ENCODE measurements at places on chromosomes 5 and 9. TPM values are rescaled to one million over a fixed set of nuclear protein-coding genes. Genes with fewer than 3 reads are reported as not detected.

DNA sequence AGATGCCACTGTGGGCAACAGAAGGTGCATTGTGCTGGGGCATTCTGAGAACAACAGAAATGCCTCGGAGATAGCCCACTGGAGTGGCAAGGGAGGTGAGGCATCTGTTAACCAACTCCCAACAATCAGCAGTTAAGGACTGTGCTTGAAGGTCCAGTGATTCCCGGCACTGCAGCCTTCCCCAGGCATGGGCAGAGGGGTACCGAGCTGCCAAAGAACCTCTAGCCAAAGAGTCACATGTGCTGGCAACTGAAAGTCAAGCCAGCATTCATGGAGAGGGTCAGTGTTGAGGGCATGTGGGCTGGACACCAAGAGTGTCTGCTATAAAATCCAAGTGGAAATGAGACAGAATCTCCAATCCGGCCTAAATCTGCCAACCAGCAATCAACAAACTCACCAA is 149.6 kb downstream of the ASTN2 start:
- no peak for DNase-seq

- DNase-seq, result no peak
Observed at GRCh38 chr9:91040371-91041215, 239.0 kb downstream of the SYK start.

DNA sequence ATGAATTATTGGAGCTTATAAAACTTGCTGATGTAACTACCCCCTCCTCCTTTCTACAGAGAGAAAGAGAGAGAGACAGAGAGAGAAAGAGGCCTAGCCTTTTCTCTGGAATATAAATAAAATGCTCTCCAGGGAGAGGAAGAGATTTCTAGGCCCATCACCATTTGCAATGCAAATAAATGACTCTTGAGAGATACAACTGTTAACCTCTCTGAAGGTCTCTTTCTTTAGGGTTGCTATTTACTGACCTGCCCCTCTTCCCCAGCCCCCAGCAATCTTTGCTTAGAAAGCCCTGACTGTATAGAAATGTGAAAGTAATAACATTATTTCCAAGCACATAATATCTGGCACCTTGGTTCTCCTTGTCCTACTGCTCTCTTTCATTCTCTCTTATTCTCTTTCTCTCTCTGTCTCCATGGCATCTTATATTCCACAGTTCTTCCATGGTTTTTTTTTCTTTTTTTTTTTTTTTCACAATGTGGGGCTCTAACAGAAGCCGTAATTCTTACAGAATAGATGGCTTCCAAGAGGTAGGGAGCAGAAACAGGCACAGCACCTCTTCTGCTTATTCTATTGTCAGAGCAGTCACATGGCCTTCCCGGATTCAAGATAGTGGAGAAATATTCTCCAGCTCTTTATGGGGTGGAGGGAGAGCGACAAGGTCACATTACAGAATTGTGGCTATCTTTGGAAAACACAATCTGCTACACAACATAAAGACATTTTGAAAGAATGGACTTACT is 1087.9 kb upstream of the NUDT12 start:
- DNase-seq, result no peak

- DNase-seq, result no peak
Observed at GRCh38 chr5:139984816-139985215, 58.3 kb downstream of the NRG2 start.

GRCh38 chr5:179313849-179314521 is 31.3 kb downstream of the ADAMTS2 start:
- DNase-seq, result peak; percentile 90

GRCh38 chr5:139645430-139645871 is 2.7 kb upstream of the CXXC5 start:
- no peak for DNase-seq

DNA sequence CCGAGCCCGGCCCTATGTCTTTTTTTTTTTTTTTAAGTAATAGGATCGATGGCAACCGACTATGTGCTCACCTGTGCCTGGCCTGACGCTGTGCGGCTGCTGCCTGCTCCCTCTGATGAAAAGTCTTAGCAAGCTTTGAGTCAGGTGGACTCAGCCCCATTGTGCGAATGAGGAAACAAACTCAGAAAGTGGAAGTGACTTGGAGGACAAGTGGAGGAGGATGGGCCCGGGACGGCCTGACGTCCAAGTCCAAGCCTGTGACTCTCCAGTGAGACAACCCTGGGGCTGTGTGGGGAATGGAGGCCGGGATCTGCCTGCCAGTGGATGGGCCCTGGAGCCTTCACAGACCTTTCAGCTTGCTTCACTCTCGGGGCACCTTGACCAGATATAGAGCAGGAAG is 57.9 kb downstream of the EXD3 start:
- no peak for DNase-seq

DNA sequence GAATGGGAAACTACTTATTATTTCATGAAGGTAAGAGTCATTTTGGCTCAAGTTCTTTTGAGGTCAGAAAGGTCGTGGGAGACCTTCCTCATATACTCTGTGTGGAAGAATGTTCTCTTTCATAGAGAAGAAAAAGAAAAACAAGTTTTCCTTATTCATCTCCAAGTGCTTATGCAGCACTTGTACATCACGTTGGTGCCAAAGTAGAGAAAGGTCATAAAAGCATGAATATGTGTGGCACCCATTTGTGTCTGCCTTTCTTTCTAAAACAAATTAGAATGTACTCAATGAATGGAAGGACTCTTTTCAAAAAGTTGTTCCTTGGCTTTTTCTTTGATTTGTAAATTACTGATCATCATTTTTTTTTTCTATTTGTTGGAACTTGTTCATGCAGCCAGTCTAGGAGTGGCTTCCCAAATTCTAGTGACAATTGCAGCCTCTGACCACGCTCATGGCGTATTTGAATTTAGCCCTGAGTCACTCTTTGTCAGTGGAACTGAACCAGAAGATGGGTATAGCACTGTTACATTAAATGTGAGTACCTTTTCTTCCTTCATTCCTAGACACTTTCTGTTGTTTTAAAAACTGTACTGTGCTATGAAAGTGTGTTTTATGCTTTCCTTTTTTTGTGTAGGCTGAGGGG is 122.4 kb downstream of the ADGRV1 start:
- no peak for DNase-seq

DNA sequence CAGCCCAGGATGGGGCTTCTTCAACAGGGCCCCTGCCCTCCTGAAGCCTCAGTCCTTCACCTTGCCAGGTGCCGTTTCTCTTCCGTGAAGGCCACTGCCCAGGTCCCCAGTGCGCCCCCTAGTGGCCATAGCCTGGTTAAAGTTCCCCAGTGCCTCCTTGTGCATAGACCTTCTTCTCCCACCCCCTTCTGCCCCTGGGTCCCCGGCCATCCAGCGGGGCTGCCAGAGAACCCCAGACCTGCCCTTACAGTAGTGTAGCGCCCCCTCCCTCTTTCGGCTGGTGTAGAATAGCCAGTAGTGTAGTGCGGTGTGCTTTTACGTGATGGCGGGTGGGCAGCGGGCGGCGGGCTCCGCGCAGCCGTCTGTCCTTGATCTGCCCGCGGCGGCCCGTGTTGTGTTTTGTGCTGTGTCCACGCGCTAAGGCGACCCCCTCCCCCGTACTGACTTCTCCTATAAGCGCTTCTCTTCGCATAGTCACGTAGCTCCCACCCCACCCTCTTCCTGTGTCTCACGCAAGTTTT is 23.6 kb downstream of the PCDHGC5 start:
- DNase-seq, result no peak

GRCh38 chr5:143132739-143133138 is 270.7 kb downstream of the NR3C1 start:
- no peak for DNase-seq

- DNase-seq, result no peak
Observed at GRCh38 chr9:105281926-105282325, 37.5 kb downstream of the SLC44A1 start.

DNA sequence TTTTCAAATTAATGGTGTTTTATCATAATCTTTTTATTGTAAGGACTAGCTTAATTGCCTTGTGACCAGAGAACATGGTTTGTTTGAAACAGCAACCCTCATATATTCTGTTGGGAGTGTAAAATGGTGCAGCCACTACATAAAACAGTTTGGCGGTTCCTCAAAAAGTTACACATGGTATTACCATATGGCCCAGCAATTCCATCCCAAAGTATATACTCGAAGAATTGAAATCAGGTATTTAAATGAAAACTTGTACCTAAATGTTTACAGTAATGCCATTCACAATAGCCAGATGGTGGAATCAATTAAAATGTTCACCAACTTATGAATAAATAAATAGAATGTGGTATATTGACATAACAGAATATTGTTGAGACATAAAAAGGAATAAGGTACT is 14.8 kb upstream of the IL33 start:
- DNase-seq, result no peak

GRCh38 chr9:15370466-15371447 is 51.9 kb upstream of the SNAPC3 start:
- no peak for DNase-seq

- no peak for DNase-seq
Observed at GRCh38 chr5:109560554-109560953, 129.2 kb upstream of the MAN2A1 start.

GRCh38 chr5:152335461-152335860 is 69.6 kb downstream of the NMUR2 start:
- DNase-seq, result no peak

DNA sequence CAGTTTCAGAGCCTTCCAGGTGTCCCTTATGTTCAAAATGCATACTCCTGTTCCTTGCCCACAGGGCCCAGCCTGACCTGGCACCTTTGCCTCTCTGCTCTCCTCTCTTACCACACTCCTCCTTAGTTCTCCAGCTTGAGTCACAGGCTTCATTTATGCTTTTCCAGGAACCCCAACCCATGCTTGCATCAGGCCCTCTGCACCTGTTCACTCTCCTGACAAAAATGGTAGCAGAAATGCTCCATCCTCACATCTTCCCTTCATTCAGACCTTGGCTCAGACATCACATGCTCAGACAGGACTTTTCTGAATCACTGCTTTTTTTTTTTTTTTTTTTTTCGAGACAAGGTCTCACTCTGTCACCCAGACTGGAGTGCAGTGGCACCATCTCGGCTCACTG is 15.1 kb upstream of the RNF145 start:
- DNase-seq, result no peak

GRCh38 chr5:171031977-171032376 is 170.2 kb downstream of the RANBP17 start:
- no peak for DNase-seq

- DNase-seq, result peak; percentile 13
Observed at GRCh38 chr9:69975681-69976080, 68.0 kb upstream of the MAMDC2 start.

DNA sequence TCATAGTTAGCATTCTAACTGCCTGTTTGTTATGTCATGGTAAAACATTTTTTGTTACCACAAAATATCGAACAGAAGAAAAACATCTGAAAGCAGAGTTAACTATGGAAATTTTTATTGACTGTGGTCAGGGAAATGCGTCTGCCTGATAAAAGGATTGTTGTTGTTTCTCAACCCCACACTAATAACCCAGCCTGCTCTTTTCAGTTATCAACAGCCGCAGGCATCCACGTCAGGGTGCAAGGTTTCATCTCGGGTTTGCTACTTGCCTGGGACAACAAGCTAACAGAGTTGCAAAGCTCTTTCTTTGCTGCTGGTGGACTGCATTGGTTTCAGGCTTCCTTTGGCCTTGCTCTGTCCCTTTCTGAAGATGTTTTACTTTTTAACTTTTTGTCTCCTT is 969.2 kb downstream of the CDH18 start:
- no peak for DNase-seq

DNA sequence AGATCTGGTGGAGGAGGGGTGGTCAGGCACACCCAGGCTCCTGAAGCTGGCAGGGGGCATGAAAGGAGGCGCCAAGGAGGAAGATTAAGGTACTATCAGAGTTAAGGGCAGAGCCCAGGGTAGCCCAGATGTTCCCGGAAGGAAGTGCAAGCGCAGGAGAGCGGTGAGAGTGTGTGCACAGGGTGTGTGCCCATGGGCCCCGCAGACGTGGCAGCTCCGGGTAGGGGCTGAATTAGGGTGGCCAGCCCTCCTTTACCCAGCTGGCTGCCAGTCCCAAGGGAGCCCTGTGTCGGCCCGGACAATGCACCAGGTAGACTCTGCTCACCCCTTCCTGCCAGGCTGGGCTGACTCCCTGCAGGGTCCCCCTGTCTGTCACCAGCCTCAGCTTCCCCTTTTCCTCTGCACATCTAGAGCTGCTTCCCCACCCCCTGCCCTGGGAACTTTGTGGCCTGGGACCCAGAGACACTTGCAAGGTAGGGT is at the start of gene SMIM33:
TSS of gene SMIM33 (plus strand) at position 184 of the 480 bp plus-strand sequence. CDS start at position 302, 118 bp downstream.
- no peak for DNase-seq

GRCh38 chr5:53357439-53357838 is 123.0 kb upstream of the FST start:
- DNase-seq, result no peak

GRCh38 chr5:150397782-150398721 is 14.7 kb downstream of the CD74 start:
- DNase-seq, result no peak

- DNase-seq, result no peak
Observed at GRCh38 chr5:10691826-10692785, 68.9 kb downstream of the DAP start.

GRCh38 chr9:97525451-97525850 is 24.0 kb downstream of the TMOD1 start:
- peak; percentile 53 for DNase-seq

GRCh38 chr5:121795511-121795910 is 56.2 kb upstream of the FTMT start:
- DNase-seq, result no peak

Gene PHYHD1
- 15.6 TPM for polyA plus RNA-seq

Gene ATP6V1G1
- polyA plus RNA-seq, result 89.2 TPM

Gene GBGT1
- 10.3 TPM for polyA plus RNA-seq

Gene PRRC1
- polyA plus RNA-seq, result 71.3 TPM

Gene GABBR2
- polyA plus RNA-seq, result 1.6 TPM

Gene PTCD2
- 11.4 TPM for polyA plus RNA-seq

Gene ZNF483
- polyA plus RNA-seq, result 0.70 TPM

Gene HTR4
- not detected for polyA plus RNA-seq

Gene MYOZ3
- polyA plus RNA-seq, result 0.04 TPM

Gene GPSM1
- polyA plus RNA-seq, result 19.2 TPM

Gene ARRDC3
- polyA plus RNA-seq, result 20.7 TPM

Gene SH3RF2
- 0.45 TPM for polyA plus RNA-seq
